Tibial artery (tissue), 4 donors: ENCODE measurements at places on chromosomes 16 and 17.
A peak's percentile ranks its signal among the peaks of the same experiment; 100 is the strongest.

- no peak for DNase-seq
These were observed 97.1 kb upstream of the RPRML start for GRCh38 chr17:47076171-47076570.

- DNase-seq: peak; percentile 81
These were observed 9.8 kb downstream of the SLC16A3 start for GRCh38 chr17:82238472-82239201.

DNA sequence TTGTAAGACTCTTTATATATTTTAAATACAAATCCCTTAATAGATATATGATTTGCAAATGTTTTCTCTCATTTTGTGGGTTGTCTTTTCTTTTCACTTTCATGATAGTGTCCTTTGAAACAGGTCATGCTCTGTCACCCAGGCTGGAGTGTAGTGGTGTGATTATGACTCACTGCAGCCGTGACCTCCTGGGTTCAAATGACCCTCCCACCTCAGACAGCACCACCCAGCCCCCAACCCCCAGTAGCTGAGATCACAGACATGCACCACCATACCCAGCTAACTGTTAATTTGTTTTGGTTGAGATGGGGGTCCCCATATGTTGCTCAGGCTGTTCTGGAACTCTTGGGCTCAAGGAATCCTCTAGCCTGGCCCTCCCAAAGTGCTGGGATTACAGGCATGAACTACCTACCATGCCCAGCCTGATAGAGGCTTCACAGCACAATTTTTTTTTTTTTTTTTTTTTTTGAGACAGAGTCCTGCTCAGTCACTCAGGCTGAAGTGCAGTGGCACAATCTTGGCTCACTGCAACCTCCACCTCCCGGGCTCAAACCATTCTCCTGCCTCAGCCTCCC, 18.5 kb upstream of the TMIGD1 start:
- DNase-seq: no peak

DNA sequence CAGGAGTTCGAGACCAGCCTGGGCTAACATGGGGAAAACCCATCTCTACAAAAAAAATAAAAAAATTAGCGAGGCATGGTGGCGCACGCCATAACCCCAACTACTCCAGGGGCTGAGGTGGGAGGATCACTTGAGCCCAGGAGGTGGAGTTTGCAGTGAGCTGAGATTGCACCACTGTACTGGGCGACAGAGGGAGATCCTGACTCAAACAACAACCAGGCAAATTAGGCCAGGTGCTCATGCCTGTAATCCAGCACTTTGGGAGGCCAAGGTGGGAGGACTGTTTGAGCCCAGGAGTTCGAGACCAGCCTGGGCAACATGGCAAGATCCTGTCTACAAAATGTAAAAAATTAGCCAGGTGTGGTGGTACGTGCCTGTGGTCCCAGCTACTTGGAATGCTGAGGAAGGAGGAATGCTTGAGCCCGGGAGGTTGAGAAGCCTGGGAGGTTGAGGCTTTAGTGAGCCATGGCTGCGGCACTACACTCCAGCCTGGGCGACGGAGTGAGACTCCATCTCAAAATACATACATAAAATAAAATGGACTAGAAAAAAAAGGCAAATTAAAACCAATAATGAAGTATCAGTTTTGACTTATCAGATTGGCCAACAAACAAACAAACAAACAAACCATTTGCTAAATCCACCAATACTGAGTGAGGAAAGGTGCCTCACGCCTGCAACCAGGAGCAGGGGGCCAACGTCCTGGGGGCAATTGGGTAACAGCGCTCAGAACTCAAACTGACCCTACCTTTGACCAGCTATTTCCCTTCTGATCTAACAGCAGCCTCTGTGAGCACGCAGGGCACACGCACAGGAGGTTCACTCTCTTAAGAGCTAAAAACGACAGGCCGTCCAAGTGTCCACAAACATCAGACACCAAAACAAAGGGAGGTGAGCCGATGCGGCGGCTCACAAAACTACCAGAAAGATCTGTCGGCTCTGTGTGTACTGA, 19.4 kb upstream of the FASN start:
- no peak for DNase-seq

GRCh38 chr16:83994087-83994486, 26.0 kb downstream of the NECAB2 start:
- DNase-seq: no peak

DNA sequence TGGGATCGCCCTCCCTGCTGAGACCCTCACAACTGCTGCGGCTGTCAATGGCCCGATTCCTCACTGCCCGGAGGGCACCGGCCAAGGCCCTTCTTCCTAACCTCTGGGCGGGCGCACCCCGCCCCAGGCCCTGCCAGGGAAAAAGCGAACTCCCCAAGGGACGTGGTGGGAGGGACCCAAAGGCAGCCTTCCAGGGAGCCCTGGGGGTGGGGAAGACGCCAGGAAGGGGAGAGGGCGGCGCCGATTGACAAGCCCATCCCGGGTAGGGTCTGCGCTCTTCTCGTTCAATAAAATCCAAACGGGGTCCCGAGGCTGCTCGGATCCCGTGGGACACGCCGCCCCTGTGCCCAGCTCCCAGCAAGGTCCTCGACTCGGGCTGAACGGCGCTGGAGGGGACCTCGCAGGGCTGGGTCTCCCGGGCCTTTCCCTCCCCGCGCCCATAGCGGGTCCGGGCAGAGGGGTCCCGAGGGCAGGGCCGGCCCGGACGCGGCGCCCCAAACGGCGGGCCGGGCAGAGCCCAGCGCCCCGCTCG, 416 bp downstream of the KIFC3 start:
- DNase-seq: no peak

DNA sequence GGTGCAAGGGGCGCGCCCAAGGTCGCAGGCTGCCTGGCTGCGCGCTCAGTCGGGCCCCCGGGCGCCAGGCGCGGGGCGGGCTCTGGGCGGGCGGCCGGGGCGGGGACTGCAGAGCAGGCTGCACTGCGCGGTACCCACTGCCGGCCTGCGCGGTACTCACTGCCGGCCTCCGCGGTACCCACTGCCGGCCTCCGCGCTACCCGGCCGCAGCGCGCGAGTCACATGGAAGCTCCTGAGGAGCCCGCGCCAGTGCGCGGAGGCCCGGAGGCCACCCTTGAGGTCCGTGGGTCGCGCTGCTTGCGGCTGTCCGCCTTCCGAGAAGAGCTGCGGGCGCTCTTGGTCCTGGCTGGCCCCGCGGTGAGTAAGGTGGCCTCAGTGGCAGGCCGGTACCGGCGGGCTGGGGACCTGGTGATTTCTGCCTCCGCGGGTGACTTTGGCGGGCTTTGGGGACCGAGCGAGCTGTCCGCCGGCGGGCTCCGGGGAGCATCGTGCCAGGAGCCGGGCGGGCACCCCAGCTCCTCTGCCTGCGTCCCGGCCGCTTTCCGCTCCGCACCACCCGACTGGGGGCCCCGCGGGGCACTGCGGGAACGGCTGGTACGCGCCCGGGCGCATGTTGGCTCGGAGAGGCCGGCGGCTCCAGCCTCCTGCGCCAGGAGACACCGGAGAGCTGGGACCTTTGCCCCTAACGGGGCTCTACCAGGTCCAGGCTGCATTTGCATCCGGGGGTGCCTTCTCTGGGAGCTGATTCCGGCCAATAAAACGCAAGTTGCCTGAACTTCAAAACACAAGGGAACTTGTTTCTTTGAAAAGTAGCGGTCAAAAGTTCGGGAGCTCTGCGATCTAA, at the start of gene SLC47A1:
Gene SLC47A1 (plus strand): TSS at position 137 of the 844 bp plus-strand sequence. CDS start 86 bp downstream, at position 223.
- DNase-seq: no peak

- no peak for DNase-seq
These were observed 89.0 kb downstream of the C17orf67 start for GRCh38 chr17:56744721-56745120.

DNA sequence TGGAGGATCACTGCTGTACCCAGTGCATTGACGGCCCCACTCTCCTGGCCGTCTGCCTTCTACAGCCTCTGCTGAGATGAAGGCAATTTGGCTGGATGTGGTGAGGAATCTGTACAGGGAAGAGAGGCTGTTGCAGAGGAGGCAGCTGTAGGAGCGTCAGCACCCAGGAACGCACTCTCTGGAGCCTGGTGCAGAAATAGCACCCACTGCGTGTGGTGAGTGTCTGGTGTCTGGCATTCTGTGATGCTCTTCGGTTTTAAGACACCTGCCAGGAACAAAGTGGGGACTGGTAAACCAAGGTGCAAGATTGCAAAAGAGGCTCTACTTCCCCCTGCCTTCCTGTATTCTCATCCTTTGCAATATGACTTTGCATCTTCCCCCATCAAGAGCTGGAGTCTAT, 187.5 kb upstream of the SDK2 start:
- peak; percentile 28 for DNase-seq

DNA sequence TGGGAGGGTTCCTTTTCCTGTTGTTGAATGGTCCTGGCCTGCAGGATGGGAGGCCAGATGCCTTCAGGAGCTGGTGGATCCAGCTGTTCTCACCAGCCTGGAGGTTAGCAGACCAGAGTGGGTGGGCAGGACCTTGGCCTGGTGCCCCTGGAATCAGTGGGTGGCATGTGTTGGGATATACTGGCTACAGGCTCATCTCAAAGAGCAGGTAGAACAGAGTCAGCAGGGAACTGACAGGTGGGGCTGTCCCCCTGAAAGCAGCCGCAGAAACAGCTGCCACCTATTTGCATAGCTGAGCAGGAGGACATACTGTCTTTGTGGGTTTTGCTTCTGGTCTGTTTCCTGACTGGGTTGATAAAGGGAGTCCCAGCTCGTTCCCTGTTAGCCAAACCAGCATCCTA, 144.1 kb downstream of the RAB11FIP4 start:
- DNase-seq: no peak

DNA sequence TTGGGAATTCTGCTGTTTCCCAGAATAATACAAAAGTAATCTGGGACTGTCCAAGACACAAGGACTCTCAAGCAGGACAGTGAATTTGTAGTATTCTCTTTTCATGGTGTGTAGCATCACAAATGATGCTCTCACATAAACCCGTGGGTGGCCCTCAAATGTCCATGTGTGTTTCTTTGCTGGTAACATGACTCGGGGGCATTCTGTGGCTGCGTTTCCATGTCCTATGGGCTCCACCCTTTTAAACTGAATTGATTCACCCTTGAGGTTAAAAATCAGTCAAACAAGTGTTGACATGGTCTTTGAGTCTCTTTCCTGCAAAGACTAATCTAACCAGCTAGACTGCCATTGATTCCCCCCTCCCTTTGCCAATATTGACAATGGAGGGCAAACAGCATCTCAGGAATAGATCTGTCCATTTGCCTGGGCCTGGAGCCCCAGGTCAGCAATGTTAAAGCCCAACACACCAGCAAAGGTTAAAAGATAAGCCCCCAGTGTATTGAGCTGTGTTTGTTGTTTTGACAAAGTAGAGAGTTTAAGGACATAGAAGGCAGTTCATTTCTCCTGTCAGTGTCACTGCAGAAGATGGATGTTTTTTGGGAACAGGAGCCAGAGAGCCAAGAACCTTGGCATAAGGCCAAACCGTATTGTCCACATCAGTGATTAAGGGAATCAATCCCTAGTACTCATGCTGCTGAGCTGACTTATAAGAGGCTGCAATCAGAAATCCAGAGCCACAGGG, 117.1 kb upstream of the COX10 start:
- DNase-seq: no peak

GRCh38 chr16:927406-927805, 43.4 kb downstream of the LMF1 start:
- no peak for DNase-seq

DNA sequence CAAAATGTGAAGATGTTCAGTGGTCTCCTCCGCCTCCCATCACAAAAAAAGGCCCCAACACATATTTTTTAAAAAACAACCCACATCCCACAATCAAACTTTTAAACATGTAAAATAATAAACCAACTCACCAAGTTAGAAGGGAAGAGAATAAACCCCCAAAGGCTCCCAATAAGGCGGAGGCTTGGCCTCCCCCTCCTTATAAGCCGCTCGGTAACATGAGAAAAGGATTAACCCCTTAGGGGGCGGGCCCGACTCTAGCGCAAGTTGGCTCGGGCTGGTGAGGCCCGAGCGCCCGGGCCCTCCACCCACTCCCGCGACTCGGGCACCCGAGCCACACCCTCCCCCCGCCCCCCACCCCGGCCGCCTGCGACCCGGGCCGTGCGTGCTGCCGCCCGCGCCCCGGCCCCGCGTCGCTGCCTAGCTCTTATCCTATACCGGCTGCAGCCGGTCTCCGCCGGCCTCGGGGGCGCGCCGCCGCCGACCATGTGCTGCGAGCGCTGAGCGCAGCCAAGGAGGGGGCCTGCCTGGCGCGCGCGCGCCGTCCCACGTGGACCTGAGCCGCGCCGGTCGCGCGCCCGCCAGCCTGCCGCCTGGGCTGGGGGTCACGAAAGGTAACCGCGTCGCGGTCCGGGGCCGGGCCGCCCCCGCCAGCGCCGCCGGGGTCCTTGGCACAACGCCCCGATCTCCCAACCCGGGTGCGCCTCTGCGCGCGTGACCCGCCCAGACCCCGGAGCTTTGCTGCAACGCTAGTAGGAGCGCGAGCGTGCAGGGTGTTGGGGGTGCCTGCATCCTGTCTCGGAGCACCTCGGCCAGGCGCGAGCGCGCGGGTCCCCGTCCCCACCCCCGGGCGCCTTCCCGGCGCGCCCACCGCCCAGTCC, at the start of the genes ARSG and SLC16A6:
Gene ARSG (plus strand): TSS at position 541 of the 881 bp plus-strand sequence. CDS start 15,999 bp downstream, outside the sequence.
Gene SLC16A6 (minus strand): TSS at position 173 of the 881 bp plus-strand sequence. CDS start 12,807 bp downstream, outside the sequence.
- no peak for DNase-seq

DNA sequence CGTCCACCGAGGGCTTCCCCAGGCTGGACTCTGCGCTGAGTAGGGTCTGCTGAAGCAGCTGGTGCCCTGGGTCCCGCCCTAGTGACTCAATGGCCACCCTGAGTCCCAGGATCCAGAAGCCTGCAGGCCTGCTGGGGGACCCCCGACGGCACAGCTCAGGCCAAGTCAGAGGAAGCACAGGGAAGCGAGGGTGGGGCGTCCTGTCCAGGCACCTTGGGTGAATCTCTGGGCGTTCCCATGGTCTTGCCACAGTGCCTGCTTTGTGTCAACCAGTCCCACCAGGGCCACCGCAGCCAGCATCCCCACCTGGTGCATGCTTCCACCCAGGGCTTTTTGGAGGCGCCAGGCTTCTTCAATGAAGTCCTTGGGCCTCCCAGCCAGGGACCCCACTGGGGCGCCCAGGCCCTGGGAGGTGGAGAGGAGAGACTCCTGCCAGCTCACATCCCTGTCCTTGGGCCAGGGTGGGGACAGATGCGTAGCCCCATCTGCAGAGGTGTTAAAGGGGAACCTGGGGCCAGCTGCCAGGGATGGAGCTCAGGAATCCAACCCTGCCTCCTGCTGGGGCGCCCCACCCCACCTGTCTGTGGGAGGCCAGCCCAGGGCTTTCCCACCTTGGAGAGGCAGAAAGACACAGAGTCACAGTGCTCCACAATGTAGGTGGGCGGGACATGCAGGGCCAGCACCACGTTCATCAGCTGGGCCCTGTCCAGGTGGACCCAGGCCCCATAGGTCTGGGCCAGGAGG, 17.8 kb downstream of the TMEM235 start:
- DNase-seq: no peak

DNA sequence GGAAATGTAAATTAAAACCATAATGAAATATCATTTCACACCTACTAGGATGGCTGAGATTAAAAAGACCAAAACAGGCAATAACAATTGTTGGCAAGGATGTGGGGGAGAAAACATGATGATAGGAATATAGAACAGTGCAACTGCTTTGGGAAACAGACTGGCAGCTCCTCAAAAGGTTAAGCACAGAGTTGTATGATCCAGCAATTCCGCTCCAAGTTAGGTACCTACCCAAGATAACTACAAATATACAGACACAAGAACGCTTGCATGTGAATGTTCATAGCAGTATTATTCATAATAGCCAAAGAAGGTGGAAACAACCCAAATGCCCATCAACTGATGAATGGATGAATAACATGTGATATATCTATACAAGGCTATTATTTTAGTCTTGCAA, 35.0 kb upstream of the MAP3K14 start:
- no peak for DNase-seq
